ENCODE measurements at places on chromosomes 3 and 15.

DNA sequence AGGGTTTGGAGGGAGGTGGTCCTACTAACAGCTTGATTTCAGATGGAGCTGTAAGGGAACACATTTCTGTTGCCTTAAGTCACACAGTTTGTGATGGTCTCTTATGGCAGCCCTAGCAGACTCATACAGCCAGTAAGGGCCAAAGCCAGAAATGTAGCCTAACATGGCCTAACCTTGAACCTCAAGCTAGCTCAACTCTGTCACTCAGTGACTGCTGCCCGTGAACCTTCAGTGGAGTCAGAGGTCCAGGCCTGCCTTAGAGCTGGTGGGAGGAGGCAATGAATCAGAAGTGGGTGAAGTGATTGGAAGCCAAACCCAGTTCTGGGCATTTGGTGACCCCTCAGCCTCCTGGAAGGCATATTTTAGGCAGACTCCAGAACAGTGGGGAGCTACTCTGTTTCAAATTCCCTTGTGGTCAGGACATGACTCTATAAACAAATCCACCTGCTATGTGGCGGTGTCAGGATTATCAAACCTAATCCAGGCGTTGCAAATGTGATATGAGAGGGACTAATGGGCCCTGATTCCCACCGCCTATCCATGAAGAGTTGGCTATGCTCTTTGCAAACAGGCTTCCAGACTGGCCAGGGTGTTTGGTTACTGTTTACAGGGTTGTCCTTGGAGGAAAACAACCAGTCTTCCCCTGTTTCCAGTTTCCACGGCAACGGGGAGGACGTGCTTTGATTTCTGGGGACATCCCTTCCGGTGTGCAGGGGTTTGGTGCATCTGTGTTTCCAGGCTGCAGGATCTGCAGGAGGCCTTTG, 105.9 kb upstream of the AGBL1 start:
- DNase-seq = peak; percentile 52

DNA sequence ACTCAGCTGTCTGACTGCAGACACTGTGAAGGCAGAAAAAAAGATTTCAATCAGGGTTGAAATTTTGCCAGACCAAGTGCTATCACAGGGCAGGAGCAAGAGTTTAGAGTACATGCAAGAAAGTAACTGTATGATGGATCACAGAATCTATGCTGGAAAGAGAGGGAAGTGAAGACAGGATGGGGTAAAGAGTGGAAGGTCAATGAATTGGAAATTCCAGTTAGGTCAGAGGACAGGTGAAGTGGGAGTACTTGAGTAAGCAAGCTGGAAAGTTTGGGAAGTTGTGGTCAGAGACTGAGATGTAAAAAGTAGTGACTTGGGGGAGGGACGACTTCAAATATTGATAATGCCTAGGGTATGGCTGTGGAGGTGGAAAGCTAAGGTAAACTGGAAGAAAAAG, 7.2 kb downstream of the SPG11 start:
- DNase-seq = no peak

DNA sequence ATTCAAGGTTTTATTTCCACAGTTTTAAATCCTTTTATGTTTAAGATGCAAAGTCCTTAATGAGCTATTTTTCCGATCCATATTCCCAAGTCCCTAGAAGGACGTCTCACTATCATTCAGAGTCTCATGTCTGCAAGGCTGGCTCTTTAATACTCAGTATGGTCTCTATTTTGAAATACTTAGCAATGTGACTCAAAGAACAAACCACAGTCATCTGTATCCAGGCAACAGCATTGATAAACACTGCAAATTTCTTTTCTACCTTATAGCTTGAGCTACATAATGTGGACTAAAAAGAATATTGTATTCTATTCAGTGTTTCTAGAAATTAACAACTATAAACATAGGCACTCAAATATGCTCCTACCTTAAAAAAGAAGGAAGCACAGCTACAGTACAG, 588.3 kb upstream of the NAALADL2 start:
- no peak for DNase-seq

GRCh38 chr15:89475661-89476060, 20.7 kb downstream of the RHCG start:
- DNase-seq = no peak

GRCh38 chr15:27679731-27680471, 419.2 kb downstream of the OCA2 start:
- no peak for DNase-seq

DNA sequence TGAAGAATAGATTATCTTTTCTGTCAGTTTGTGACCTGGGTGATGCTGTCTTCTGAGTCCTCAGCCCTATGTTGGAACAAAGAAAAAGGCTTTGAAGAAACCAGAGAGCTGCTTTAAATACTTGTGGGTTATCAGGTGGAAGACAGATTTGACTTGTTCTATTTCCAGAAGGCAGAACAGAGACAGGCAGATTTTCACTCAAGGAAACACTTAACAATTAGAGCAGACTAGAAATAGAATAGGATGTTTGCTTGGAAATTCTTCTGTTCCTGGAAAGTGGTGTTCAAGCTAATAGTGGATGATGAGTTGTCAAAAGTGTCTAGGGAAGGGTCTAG, 219.4 kb downstream of the UBE2E2 start:
- DNase-seq = no peak

GRCh38 chr3:158100681-158101080, 5.5 kb downstream of the SHOX2 start:
- DNase-seq = no peak
